ENCODE measurements at places on chromosomes 7 and 10. TPM values are rescaled to one million over a fixed set of nuclear protein-coding genes. Genes with fewer than 3 reads are reported as not detected.

The LRRN3 gene
- total RNA-seq: 59.6 TPM

DNA sequence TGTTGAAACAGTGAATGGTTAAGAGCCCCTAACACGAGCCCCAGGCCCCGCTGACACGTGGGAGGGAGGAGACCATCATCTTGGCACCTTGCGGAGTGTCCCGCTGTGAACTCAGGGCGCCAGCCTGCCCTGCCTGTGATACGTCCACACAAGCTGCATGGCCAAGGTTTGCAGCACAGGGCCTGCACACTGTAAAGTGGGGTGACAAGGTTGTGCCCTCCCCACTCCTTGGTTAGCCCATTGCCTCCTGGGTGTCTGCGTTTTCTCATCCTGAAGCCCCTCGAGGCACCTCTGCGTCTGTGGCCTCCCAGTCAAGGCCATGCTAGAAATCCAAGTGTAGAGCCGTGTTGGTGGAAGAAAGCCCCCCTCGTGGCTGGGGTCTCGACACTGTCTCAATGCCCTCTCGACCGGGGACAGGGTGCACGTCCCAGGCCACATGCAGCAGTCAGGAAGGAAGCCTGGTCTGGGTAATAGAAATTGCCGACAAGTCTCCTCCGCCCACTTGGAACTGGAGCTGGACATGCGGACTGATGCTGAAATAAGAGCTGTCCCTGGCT is 192.1 kb downstream of the DNAJB6 start:
- peak; percentile 10 for DNase-seq

The NPFFR1 gene
- 2.8 TPM for total RNA-seq

DNA sequence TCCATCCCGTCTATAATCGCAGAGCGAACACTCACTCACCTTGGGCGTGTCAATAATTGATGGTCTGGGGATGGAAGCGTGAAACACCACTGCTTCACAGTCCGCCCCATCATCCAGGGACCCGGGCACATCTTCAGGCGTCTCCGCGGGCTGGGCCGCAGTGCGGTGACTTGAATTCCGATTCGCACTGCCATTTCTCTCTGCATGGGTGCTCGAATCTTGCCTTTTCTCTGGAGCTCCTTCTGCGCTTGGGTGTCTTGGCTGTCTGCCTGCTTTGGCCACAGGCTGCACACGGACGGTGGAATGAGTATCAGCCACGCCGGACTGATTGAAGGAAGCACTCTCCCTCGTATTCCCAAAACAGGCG is 500 bp downstream of the FAM107B start:
- no peak for DNase-seq

- no peak for DNase-seq
Observed at GRCh38 chr7:24755541-24756407, 1.5 kb downstream of the GSDME start.

The AEBP1 gene
- 102 TPM for total RNA-seq

DNA sequence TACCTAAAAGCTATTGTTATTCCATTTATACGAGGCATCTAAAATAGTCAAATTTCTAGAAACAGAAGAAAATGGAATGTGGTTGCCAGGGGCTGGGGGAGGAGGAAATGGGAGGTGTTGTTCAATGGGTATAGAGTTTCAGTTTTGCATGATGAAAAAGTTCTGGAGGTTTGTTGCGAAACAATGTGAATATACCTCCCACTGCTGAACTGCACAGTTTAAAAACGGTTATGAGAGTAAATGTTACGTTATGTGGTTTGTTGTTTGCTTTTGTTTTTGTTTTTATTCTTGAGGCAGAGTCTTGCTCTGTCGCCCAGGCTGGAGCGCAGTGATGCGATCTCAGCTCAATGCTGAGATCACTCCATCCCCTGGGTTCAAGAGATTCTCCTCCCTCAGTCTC is 64.9 kb upstream of the NRBF2 start:
- DNase-seq: no peak

GRCh38 chr10:58266826-58267712 is 625 bp downstream of the IPMK start:
- DNase-seq: peak; percentile 46

DNA sequence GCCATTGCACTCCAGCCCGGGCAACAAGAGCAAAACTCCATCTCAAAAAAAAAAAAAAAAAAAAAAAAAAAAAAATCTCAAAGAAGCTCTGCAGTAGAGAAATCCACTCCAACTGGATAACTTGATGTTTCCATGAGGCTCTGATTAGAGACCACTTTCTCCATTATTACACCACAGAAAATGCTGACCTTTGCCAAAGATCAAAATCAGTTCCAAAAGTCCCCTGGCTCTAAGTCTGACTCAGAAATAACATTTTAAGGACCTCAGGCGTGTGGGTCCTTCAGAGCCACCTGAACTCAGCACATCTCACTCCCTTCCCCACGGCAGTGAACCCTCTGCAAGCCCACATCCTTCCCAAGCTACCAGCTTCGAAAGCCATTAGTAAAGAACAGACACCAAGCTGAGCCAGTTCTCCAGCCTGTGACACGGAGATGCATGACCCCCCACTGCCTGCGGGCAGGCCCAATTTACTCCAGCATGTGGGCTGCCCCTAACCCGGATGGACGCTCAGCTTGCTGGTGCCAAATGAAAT is 13.8 kb upstream of the TMEM120A start:
- DNase-seq: no peak

The FBXL13 gene
- total RNA-seq: 21.1 TPM

The GNGT1 gene
- not detected for total RNA-seq

The WEE2 gene
- total RNA-seq: not detected

DNA sequence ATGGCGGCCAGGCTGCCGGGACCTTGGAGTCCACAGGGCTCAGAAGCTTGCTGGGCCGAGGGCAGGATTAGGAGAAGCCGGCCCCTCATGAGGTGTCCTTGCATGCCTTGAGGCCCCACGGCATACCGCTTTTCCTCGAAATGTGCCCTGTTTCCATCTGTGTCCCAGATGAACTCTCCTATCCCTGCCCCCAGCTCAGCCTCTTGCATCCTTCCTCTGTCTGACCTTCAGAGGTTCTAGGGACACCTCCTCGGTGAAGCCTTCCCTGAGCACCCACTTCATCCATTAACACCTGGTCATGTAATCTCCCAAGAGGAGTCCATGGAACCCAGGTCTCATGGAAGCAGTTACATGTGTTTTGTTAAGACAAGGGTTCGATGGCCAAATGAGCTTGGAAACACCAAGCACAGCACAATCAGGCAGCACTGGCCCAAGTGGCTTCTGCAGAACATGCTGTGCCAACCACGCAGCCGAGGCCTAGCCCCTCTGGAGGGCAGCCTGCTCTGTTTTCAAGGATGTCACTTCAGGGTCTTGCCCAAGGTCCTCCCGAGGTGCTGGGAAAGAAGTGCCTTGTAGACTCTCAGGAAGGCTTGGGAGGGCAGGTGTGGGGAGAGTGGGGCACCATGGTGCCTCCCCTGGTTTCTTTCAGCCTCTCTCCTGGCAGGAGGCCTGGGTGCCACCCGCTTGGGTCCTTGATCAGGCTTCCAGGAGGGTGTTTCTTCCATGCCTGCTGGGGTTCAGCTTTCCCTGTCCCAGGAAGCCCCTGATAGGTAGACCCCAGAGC is 124.3 kb downstream of the NEURL1 start:
- no peak for DNase-seq

The CALY gene
- 35.5 TPM for total RNA-seq

DNA sequence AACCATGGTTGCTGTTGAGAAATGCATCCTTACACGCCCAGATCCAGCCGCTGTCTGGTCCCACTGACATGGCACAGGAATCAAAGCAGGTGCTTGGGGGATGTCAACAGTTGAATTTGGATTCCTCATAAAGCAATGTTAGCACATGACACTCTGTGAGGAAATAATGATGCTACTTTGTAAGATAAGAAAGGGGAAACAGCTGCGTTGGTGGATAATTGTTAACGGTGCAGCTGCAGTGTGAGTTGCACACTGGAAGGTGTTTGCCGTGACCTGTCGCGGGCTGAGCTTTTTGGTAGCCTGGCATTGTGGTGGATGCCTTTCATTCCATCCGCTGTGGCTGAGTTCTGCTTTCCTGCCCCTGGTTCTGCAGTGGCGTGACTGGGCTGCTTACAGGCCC is 113.9 kb downstream of the MGMT start:
- no peak for DNase-seq

- DNase-seq: no peak
Observed at GRCh38 chr7:40327873-40328272, 193.1 kb downstream of the SUGCT start.

The TMEM270 gene
- 70.1 TPM for total RNA-seq

The GPR22 gene
- not detected for total RNA-seq

GRCh38 chr7:108094933-108095710 is 35.0 kb downstream of the LAMB4 start:
- no peak for DNase-seq

- DNase-seq: no peak
Observed at GRCh38 chr7:40489844-40490602, 355.2 kb downstream of the SUGCT start.

DNA sequence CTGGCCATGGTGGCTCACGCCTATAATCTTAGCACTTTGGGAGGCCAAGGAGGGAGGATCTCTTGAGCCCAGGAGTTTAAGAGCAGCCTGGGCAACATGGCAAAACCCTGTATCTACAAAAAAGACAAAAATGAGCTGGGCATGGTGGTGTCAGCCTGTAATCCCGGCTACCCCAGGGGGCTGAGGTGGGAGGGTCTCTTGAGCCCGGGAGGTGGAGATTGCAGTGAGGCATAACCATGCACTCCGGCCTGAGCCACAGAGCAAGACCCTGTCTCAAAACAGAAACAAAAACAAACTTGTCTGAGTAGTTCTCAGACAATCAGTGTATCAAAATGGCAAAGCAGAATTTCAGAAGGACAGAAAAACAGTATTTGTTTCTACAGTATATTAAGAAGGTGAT is 45.2 kb upstream of the BPGM start:
- no peak for DNase-seq

The OPTN gene
- 87.5 TPM for total RNA-seq

All from testis (tissue), 5 donors.